ENCODE measurements at places on chromosomes 7 and 10.

DNA sequence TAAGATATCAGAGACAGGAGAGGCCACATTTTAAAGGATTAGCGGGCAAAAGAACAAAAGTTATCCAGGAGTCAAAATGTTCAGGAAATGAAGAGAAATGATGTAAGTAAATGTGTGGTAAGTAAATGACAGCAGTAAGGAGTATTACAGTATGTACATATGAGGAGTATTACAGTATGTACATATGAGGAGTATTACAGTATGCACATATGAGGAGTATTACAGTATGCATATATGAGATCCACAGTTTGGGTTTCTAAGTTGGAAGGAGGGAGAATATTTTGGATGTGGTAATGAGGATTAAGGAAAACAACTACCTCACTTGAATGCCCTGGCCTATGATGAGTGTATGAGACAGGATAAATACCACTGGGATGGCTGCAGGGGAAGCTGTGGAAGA is 192.4 kb upstream of the DGKB start:
- no peak for DNase-seq

- peak; percentile 54 for DNase-seq
Observed at GRCh38 chr10:24974976-24975375, 22.6 kb upstream of the PRTFDC1 start.

DNA sequence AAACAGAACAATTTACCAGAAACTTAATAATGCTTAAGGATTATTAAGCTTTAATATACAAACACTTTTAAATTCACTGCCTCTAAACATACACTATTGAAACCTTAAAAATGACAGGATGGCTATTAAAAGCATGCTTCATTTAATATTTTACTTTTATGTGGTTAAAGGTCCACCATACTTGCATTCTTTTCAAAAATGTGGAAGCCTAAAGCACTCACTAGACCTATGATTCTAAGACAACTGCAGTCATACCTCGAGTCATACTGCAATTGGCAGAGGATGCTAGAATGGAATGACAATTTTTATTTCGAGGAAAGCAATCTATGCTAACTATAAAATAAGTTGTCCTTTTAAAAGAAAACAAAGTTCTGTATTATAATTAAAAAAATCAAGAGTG is 85.3 kb downstream of the PIP4K2A start:
- no peak for DNase-seq

GRCh38 chr7:104206841-104207240 is 972 bp downstream of the ORC5 start:
- no peak for DNase-seq

DNA sequence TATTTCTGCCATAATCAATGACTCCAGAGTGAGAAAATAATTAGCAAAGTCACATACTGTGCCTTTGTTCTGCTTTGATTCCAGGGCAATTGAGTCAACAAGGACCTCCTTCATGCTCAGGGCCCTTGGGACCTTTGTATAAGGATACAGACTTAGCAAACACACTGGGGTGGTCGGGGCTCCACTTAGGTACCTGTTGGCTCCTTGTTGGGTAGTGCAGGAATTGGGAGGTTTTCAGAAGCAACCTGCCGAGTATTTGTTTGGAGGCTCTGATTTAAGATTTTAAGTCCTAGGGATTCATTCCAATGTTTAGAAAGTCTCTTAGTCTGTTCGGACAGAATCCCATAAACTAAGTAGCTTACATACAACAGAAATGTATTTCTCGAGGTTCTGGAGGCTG is 3.0 kb downstream of the ADCK2 start:
- no peak for DNase-seq

DNA sequence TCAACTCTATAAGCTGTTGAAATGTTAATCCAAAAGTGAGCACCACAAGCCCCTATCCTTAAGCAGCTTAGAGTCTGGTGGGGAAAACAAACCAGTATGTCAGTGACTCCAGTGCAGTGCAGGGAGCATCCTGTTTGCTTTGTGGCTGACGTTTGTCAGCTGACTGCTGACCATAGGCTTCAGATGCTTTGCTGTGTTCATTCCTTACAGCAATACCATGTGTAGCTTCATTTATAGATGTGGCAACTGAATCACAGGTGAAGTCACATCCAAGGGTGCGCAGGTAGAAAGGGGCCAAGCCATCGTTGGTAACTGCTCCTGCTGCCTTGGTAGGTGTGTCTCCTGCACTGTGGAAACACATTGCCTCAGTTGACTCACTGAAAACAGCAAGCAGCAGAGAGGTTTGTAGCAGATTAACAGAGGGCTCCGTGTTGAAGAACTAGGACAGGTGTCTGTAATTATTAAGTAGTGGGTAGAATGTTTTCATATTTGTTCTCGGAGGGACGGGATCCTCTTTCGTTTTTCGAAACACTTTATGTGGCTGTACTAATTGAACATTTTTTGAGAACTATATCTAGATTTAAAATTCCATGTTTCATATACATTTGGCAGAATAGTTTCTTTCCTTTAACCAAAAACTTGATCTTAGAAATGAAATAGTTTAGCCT is 2.0 kb downstream of the INSIG1 start:
- peak; percentile 32 for DNase-seq

DNA sequence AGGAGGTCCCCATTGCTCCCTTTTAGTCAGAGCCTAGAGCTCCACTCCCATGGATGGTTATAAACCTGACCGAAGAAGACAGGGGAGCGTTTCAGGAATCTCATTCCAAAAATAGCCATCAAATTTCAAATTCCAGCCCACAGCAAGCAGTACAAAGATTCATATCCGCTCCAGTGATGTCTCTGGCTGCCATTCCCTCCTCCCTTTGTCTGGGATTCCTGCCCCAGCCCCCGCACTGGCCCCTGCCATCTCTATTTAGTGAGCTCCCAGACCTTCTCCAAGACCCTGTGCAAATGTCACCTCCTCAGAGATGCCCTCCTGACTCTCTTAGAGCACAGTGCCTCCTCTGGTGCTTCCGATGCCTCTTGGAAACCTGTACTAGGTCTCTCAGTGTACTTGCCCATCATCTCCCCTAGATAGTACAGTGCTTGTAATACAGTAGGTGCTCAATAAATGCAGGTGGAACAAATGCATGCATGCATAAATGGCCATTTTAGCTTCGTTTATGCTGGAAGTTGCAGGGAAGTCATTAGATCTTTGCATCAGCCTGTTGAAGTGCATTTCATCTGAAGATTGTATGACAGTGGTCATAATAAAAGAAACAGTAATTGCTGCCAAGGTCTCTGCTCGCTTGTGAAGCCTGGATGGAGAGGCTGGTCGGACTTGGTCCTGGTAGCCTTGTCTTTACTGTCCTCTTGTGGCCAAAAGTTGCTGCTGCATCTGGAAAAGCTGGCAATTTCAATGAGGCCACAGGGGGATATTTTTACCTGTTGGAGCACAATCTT is 32.0 kb upstream of the HABP2 start:
- DNase-seq, result peak; percentile 87

DNA sequence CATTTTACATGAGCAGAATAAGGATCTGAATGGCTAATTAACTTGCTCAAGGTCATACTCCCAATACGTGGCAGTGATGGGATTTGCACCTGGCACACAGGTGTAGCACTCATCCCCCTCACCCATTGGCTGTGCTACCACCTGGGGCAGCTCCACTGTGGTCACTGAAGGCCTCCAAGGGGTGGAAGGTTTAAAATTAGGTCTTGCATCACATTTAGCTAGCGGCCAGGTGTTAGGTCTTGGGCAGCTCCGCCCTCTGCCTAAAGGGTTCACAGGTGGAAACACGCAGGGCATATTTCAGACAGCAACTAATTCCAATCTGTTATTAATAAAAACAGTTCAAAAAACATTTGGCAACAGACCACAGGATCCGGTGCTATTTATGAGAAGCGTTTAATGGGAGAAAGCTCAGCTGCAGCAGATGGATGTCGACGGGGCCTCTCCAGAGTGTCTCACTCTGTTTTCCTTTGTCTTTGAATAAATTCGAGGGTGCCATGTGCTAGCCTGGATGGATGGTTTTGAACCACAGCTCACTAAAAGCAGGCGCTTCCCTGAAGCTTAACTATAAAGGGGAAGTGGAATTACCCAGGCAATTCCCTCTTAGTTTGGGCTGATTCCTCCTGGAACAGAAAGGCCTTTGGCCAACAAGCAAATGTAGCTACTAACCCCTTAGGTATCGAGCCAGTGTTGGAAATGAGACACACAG is 1017.6 kb downstream of the TYW1 start:
- DNase-seq, result no peak

DNA sequence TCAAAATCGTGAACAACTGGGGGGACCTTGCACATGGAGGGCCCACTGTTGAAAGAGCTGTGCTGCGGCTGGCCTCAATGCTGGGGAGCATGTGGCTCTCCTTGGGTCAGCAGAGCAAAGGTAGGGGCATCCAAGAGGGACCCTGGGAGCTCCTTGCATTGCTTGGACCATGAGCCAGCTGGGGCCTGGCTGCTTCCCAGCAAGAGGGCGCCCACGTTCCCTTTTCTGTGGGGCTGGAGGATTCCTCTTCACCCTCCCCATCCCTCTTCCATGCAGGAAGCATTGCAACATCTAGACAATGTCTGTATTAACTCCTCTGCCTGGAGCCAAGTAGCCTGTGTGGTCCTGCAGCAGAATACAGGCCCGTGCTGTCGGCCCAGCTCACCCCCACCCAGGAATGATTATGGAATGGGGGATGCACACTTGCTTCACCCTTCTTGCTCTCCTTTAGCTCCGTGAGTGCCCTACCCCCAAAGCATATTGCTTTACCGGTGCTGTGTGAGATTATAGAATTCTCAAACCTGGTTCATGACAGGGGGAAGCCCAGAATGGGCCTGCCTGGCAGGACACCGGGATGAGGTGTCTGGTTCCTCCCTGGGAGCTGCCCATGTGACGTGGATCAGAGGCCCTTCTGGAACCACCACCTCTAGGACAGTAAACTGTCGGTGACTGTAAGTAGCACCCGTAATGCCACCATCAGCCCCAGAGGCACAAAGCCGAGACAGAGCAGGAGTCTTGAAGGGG is 61.9 kb downstream of the SYPL1 start:
- DNase-seq, result peak; percentile 55

- no peak for DNase-seq
Observed at GRCh38 chr7:157767506-157768197, 430.8 kb downstream of the DNAJB6 start.

DNA sequence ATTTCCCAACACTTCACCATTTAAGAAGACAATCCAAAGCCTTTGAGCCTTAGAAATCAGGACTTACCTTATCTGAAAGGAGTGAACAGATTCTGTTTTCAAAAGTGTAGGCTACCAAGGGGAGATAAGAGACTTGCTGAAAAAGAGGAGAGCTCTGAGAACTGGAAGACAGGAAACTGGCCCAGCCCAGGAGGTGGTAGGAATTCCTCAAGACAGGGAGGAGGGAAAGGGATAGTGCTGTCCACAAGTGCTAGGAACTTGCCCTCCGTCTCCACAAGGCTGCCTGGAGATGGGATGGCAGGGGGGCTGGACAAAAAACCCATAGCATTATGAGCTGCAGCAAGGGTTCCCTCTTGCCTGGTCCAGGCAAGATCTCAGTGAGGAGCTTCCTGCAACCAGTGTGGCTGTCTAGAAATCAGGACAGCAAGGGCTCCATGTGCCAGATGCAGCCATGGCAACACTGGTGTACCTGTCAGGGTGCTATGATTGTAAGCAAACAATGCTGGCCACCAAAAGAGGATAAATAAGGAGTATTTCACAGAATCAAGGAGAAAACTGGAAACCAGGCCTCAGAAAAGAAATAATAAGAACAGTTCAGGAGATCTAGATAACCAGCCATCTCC is 22.7 kb upstream of the FRMD4A start:
- DNase-seq, result no peak

DNA sequence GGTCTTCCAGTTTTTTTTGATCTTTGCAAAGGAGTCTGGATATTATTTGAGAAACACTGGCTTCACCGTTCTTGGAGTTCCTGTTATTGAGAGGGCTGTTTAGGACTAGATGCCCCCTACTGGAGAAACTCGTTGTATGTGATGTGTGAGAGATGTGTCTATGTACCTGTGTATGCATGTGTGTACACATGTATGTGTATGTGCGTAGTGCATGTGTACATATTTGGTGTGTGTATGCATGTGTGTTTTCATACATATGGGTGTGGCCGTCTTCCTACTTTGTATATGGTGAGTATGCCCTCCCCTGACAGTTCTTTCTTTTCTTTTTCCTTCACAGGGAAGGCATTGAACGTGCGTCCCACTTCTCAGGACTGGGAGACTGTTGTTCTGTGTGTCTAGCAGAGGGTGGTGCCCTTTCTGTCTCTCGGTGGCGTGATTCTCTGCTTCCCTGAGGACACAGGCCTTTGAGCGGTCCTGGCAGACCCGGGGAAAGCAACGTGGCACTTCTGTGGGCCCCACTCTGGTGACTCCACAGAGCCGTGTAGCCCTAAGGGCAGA is 3.0 kb upstream of the CALHM3 start:
- peak; percentile 74 for DNase-seq

DNA sequence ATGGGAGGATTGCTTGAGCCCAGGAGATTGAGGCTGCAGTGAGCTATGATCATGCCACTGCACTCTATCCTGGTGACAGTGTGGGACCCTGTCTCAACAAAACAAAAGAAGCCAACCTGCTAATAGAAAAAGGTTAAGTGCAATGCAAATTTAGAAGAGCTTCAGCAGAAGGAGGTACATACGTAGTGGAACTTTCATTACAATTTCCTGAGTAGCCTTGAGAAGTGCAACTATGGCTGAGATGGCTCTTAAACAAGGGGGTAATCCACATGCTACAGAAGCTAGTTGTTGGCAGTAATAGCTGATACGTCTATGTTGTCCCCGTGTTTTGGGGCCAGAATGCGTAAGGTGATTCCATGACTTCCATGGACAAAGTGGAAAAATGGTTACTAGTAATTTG is 10.7 kb upstream of the NT5C3A start:
- DNase-seq, result no peak

DNA sequence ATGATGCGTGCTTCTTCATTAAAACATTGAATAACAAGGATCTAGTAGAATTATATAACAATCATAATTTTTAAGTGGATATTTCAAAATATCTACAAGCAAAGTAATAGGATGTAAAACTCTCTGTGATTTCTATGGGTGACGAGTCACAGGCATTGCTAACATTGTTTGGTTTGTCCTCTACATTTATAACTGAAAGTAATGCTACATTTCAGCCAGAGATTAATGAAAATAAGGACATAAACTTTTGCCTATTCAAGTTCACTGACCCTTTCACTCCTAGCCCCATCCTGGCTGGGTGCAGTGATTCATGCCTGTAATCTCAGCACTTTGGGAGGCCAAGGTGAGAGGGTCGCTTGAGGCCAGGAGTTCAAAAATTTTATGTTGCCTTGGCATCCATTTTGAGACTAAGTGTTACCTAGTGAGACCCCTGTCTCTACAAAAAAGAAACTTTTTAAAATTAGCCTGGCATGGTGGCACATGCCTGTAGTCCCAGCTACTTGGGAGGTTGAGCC is 38.4 kb upstream of the HSPA12A start:
- DNase-seq, result no peak

DNA sequence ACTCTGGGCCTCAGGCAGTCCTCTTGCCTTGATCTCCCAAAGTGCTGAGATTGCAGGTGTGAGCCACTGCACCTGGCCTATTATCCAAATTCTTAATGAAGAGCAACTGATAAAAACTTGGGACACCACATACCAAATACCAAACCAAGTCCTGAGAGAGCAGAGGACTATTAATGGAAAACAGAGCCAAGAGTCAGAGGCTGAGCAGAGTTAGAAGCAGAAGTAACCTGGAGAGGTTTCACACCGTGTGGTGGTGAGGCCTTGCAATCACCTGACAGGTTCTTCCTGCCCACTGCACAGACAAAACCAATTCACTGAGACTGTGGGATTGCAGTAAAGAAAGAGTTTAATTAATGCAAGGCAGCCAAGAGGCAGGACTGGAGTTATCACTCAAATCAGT is 16.0 kb downstream of the SSMEM1 start:
- DNase-seq, result no peak

- no peak for DNase-seq
Observed at GRCh38 chr7:151015967-151016366, 8.3 kb downstream of the ATG9B start.

GRCh38 chr10:129629911-129630310 is 162.9 kb downstream of the MGMT start:
- no peak for DNase-seq

All from hepatocyte (in vitro differentiated cells).